Activated T-cell treated with anti-CD3 and anti-CD28 coated beads, Interleukin-2, amount 50 U/mL, for 24 hours (primary cell): ENCODE measurements at places on chromosomes 2 and 18.

- DNase-seq = no peak
These were observed 36.3 kb upstream of the TANC1 start for GRCh38 chr2:158932131-158932645.

GRCh38 chr2:230129343-230129742, 60.6 kb upstream of the SLC16A14 start:
- DNase-seq = no peak

- no peak for DNase-seq
These were observed 241.3 kb downstream of the LOXHD1 start for GRCh38 chr18:46415532-46416252.

- no peak for DNase-seq
These were observed 335.1 kb downstream of the CYRIA start for GRCh38 chr2:16330571-16330970.

DNA sequence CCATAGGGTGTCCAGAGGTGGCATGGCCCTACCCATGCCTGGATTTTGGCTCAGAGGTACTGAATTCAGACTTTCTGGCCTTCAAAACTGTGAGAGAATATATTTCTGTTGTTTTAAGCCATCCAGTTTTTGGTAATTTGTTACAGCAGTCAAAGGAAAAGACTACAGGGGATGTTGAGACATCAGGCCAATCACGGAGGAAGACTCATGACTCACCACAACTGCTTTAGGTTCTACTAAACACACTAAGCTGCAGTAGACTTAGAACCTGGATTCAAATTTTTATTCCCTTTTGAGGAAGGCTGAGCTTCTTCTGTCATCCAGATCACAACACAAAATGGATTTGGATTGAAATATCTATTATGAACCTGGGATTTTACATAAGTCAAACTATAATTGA, 12.0 kb upstream of the C2orf66 start:
- DNase-seq = no peak

DNA sequence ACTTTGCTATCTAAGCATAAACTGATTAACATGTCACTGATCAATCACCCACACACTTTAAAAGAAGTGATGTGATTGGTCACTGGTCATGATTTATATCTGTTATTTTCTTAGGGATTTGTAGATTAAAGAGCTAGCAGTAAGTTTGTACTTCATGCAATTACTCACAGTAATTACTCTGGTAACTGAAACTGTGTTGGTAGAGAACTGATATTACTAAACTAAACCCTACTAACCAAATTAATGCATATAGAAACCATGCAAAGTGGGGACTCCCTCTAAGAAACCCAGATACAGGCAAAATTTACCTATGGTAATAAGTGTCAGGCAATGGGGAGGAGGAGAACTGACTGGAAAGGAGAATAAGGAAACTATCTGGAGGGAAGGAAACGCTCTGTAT, 44.8 kb upstream of the C2orf15 start:
- DNase-seq = no peak

GRCh38 chr2:149438330-149438960, 108.1 kb downstream of the LYPD6 start:
- no peak for DNase-seq

GRCh38 chr2:62383846-62384245, 122.1 kb downstream of the TMEM17 start:
- DNase-seq = no peak

- no peak for DNase-seq
These were observed 77.3 kb downstream of the CPS1 start for GRCh38 chr2:210633699-210634098.

DNA sequence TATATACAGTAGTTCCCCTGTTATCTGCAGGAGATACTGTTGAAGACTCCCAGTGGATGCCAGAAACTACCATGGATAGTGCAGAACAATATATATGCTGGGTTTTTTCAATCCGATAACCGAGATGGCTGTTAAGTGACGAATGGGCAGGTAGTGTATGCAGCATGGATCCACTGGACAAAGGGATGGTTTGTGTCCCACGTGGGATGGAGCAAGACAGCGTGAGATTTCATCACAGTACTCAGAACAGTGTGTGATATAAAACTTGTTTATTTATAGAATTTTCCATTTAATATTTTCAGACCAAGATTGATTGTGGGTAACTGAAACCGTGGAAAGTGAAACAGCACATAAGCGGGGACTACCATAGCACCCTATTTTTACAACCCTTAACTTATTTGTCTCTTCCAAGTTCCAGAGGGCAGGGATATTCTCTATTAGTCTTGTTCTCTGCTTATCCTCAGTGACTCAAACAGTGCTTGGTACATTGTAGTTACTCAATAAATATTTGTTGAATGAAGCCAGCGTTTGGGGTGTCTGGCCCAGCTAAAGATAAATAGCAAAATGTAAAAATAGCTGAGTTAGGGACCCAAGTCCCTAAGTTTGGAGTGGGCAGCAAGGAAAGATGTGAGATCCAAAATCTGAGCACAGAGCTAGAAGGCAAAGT, 50.0 kb downstream of the RHBDD1 start:
- DNase-seq = no peak

DNA sequence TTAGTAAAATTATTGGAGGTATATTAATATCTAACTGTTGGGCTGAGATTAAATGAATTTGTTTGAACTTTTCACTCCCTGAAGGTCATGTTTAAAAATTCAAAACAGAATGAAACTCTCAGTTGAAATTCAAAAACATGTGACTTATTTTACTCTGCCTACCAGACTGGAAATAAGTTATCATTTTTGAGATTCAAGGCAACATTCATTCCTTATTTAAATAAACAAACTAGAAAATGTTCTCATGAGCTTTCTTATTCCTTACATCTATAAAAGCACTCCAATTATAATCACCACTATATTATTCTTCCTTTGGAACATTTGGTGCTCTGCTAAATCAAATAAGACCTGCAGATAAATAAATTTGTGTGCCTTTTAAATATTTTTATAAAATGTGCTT, 217.8 kb downstream of the CDH2 start:
- DNase-seq = no peak

- DNase-seq = no peak
These were observed 1.6 kb upstream of the DNER start for GRCh38 chr2:229715895-229716507.

DNA sequence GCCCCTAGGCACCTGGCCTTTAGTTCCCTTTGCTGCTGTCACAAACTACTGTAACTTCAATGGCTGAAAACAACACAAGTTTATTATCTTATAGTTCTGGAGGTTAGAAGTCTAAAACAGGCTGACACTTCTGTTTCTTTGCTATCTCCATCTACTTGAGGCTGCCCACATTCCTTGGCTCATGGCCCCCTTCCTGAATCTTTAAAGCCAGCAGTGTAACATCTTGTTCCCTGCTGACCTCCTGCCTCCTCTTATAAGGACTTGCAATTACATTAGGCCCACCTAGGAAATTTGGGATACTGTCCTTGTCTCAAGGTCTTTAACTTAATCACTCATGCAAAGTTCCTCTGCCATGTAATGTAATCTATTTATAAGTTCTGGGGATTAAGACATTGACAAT, 6.5 kb downstream of the SMYD1 start:
- no peak for DNase-seq

- no peak for DNase-seq
These were observed 29.6 kb upstream of the RPRD1A start for GRCh38 chr18:36096955-36097354.

DNA sequence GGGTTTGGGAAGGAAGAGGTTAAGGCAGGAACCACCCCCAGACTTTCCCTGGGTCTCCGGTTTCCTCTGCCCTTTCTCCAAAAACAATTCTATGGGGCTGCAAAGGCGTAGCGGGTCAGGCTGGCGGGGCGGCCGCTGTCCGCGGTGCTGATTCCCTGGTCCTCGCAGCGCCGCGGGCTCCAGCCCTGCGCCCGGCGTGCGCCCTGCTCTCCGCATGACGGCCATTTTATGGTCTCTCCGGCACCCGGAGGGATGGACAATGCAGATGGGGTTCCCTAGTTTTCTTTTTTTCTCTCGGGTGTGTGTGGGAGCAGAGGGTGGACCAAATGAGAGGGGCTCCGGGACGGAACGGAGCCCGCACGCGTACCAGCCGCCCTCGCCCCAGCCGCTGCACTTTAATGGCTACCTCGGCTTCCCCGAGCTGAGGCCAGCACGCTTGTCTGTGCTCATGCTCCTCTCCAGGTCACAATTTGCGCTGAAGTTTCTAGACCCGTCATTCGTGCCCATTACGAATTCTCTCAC, 1.6 kb downstream of the ST8SIA3 start:
- DNase-seq = peak; percentile 37
